ENCODE measurements at places on chromosomes 7 and 10. TPM values are rescaled to one million over a fixed set of nuclear protein-coding genes. Genes with fewer than 3 reads are reported as not detected.

Gene SEMA3C
- total RNA-seq: 570 TPM

Gene CPEB3
- total RNA-seq: 7.4 TPM

Gene DUSP5
- 8.5 TPM for total RNA-seq

Gene SORBS1
- 297 TPM for total RNA-seq

Gene MRPL32
- total RNA-seq: 56.1 TPM

Gene AMPH
- total RNA-seq: 15.3 TPM

Gene SLC26A4
- total RNA-seq: 1.1 TPM

Gene SNX10
- 7.1 TPM for total RNA-seq

Gene ZNF239
- total RNA-seq: 8.1 TPM

Gene ORC5
- total RNA-seq: 47.6 TPM

Gene ADARB2
- 0.26 TPM for total RNA-seq

Gene COL13A1
- total RNA-seq: 9.2 TPM

Gene FLNC
- total RNA-seq: 136 TPM

Gene LIPF
- total RNA-seq: not detected

Gene WNT16
- 0.16 TPM for total RNA-seq

Measured in urinary bladder (tissue), 4 donors.